Right renal pelvis (tissue), 4 donors: ENCODE measurements at places on chromosomes 3 and 15. TPM values are rescaled to one million over a fixed set of nuclear protein-coding genes. Genes with fewer than 3 reads are reported as not detected.

- no peak for DNase-seq
These were observed 18.4 kb downstream of the CLDN1 start for GRCh38 chr3:190303884-190304283.

DNA sequence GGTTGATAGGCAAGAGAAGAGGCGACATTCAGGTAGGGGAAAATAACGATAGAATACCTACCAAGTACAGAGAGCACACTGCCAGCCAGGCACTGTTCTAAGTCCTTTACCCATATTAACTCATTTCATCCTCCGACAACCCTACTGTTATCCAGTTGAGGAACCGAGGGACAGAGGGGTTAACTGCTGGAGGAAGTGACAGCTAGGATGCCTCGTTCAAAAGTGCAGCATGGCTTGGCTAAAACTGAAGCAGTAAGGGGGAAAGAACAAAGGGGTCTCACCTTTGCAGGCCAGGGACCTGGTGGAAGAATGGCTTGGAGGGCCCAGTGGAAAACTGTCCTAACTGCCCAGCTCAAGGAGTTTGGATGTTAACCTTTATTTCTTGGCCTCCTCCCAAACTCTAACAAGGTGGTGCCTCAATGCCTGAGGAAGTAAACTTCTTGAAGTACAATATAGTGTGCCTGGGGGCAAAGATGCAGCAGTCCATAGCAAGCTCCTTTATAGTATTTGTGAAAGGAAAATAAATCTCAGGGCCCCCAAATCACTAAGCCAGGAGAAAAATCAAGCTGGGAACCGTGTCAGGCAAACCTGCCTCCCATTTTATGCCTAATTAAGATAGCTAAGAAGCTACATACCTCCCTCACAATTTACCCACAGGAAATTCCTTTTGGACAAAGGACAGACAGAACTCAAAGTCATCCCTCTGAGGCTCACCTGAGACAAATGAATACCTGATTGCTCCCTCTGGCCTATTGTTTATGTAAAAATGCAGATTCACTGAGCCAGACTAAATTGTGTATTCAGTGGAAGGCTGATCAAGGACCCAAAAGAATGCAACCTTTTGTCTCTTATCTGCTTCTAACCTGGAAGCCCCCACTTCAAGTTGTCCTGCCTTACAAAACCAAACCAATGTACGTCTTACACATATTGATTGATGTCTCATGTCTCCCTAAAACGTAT lies 1.6 kb upstream of the ITGB5 start:
- no peak for DNase-seq

Gene MYNN
- polyA plus RNA-seq: 32.4 TPM

Gene B3GALNT1
- 57.1 TPM for polyA plus RNA-seq

GRCh38 chr15:66598095-66598815 lies 32.5 kb upstream of the LCTL start:
- DNase-seq: no peak

DNA sequence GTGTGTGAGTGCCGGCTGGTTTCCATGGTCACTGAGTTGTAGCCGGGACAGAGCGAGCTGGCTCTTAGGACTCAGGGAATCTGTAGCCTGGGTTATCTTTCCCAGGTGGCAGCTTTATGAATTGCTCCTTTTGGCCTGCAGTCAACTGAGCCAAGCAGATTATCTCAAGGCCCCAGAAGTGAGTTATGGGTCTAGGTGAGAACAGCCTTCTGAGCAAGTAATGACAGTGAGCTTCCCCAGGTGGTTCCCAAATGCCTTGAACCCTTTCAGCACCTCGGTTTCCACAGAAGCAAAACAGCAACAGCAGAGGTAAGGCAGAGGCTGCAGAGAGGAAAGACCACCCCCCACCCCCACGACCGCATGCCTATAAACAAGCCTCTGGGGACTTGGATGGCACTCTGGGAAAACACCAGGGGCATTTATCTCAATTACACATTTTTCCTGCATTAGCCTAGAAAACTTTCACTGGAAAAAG lies 56.7 kb upstream of the DGKG start:
- DNase-seq: no peak

DNA sequence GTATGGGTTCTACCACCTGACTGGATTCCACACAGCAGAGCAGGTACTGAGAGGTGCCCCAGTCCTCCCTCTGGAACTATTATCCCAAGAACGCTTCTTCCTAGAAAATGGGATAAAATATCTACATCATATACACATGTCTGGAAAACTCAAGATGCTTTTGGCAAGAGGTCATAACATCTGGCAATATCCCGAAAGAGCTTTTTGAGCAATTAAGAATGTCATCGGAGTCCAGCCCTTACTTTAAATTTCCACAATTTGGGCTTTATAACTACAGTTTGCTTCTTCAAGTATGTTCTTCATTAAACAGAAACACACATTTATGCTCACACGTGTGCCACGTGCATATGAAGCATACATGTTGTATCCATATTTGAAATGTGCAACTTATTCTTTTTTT lies 365.9 kb upstream of the THBS1 start:
- no peak for DNase-seq

DNA sequence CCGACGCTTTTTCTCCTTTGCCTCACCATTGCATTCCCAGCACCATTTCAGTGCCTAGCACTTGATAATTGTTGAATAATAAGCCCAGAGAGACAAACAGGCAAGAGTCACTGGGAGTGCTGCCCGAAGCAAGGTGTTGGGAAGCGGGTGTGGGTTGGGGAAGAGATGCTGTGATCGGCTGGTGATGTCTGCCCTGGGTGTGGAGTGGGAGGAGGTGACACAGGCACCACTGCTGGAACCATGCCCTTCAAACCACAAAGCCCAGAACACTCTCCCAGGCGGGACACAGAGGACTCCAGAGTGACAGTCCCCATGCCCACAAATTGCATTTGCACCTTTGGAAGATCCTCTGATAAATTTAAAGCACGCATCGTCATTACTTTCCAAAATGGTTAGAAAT lies 148.2 kb downstream of the CHSY1 start:
- DNase-seq: no peak
